ENCODE measurements at places on chromosomes 6 and 20.
A peak's percentile ranks its signal among the peaks of the same experiment; 100 is the strongest.

DNA sequence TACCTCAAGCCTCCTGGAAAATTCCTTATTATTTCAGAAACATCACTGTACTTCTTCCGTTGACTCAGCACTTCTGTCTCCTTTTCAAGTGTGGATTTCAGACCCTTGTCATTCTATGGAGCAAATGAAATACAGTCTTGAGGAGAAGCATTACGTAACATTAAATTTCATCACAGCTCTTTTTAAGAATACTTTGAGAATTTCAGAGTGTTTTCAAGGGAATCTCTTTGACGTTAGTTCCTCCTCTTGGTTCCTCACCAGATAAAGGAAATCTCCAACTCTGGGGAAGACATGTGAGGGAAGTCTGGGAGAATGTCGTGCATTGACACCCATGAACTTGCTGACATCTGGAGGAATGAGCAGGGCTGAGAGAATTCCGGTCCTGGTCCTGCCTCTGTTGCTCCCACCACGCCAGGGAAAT is 32.3 kb downstream of the UST start:
- DNase-seq = peak; percentile 26

- DNase-seq = no peak
These were observed 31.8 kb upstream of the RSPO4 start for GRCh38 chr20:1033751-1034414.

GRCh38 chr20:33649201-33649681 is 12.9 kb upstream of the C20orf144 start:
- peak; percentile 58 for DNase-seq

GRCh38 chr6:46129629-46130511 is at the start of gene ENPP4:
Gene ENPP4, plus strand, starts transcription at chr6:46129989. Its CDS starts 9,595 bp downstream, at chr6:46139584.
- peak; percentile 98 for DNase-seq

DNA sequence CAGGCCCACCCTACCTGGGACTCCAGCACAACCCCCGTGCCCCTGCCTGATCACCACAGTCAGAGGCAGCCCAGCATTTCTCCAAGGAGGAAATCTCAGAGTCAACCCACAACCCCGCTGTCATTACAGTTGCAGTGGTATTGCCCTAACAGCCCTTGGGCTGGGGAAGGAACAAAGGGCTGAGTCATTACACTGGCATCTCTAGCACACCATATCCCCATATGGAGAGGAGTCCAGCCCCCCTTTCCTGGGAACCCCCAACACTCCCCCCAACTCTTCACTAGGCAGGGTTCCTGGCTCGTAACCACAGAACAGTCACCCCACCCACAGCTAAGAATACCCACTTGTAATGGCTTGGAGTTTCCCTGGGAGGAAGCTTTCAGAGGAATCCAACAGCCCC is 149.4 kb upstream of the OGFRL1 start:
- DNase-seq = no peak

GRCh38 chr20:5882166-5882565 is 68.2 kb downstream of the TRMT6 start:
- DNase-seq = no peak

GRCh38 chr6:162899148-162899547 is 171.4 kb downstream of the PACRG start:
- DNase-seq = no peak

DNA sequence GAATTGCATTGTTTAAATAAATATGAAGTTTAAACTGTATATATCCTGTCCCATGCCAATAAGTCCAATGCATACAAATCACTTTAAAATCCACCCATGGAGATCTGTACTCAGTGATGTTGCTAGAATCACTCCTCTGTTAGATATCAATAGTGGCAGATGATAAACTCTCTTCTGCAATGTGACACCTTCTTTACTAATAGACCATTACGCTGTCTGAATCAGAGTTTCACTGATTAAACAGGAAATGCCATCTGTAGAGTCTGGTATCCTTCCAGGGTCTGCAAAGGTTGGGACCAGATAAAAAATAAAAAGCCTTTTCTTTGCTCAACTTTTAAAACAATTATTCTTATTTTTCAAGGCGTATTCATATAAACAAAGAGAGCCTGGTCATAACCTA is 134.5 kb downstream of the EDN3 start:
- DNase-seq = no peak

All from AG20443 (cell line).